ENCODE measurements at places on chromosomes 4 and X. TPM values are rescaled to one million over a fixed set of nuclear protein-coding genes. Genes with fewer than 3 reads are reported as not detected.

DNA sequence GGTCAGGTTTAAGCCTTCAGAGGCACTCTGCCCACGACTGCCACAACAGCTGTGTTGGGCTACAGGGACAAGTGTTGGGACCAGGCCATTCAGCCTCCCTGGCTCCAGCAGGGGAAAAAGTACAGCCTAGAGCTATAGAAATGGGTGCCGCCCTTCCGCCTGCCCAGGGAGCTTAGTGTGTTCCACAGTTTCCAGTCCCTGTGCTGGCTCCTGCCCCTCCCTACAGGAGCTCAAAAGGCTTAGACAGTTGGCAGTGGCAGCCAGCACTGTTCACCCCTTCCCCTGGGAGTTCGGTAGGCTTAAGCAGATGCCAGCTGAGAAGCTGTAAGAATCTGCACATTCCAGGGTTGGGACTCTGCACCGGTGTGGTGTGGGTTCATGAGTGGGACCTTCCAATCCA, 408.2 kb upstream of the INTU start:
- DNase-seq: no peak

DNA sequence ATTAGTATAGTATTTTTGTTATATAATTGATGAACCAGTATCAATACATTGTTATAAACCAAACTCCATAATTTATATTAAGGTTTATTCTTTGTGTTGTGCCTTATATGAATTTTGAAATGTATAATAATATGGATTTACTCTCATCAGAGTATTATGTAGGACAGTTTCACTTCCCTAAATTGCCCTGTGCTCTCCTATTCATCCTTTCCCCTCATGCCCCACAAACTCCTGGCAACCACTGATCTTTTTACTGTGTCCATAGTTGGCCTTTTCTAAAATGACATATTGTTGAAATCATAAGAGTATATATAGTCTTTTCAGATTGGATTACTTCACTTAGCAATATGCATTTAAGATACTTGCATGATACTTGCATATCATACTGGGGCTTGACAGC, 958.1 kb upstream of the GRID2 start:
- DNase-seq: no peak

DNA sequence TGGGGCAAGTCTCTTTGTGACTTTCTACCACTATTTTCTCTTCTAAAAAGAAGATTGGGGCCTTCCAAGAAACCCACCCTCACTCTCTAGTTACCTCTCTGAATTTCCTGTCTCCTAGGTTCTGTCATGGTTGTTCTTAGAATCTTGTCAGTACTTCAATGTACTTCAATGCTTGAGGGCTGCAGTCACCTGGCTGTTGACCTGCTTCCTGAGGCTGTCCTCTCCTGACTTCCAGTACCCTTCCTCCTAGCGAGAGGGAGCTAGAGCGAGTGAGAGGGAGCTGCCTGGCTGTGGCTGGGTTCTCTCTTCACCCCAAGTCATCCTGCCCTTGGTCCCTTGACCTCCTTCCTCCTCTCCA, 17.7 kb downstream of the CD99L2 start:
- DNase-seq: no peak

Gene KLHL4
- total RNA-seq: not detected
